ENCODE measurements at places on chromosomes 2 and 18.

GRCh38 chr2:90645-91312, 44.5 kb upstream of the FAM110C start:
- DNase-seq: no peak

- DNase-seq: no peak
Measured at GRCh38 chr2:195570329-195570728, 86.7 kb upstream of the SLC39A10 start.

DNA sequence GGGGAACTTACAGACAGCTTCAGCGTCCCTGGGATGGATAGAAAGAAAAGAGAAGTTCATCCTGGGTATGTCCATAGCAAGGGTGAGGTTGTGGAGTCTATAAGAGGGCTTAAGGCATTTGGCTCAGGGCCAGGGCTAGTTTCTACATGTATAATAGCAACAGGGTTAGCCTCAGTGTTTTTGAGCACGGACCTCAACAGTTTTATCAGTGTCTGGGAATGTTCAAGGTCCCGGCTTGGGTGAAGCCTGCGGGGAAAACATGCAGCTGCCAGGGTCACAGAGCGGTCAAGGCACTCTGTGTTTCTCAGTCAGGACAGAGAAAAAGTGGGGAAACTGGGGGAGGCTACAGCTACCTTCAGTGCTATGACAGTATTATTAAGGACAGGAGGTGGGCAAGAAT, 427.7 kb upstream of the HS6ST1 start:
- DNase-seq: no peak

- no peak for DNase-seq
Measured at GRCh38 chr18:45562567-45563479, 52.5 kb upstream of the SLC14A2 start.

DNA sequence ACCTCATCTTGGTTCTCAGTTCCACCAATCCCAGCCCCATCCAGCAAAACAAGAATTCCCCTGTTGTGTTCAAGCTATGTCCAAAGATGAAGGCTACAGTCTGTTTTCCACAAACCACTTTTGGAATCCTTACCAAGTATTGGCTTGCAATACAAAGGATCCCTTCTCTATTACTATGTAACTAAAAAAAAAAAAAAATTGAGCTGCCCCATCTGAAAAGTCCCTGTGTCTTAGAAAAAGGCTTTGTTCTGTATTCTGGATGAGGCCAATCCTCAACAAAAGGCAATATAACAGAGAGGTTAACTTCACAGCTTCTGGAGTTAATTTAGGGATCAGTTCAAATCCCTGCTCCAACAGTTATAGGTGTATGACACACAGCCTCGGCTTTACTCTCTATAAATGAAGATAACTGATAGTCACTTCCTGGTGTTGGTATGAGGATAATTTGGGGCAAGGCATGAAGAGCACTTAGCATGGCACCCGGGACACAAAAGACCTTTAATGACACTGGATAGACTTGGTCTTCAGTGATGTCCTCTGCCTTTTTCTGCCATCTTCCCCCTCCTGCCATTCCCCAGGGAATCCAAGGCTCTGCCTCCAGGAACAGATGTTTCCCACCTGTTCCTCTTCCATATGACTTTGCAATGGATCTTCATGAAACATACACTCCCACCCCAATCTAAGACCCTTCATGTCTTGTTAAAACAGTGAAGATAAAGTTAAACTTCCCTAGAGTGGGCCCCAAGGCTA, 61.2 kb upstream of the ATL2 start:
- no peak for DNase-seq

GRCh38 chr2:134550566-134551164, 168.1 kb downstream of the TMEM163 start:
- no peak for DNase-seq

GRCh38 chr18:58616446-58616845, 12.4 kb downstream of the ALPK2 start:
- DNase-seq: no peak

- DNase-seq: no peak
Measured at GRCh38 chr18:69691008-69691760, 256.5 kb downstream of the CD226 start.

GRCh38 chr2:145655165-145655765, 1135.3 kb upstream of the ZEB2 start:
- no peak for DNase-seq

DNA sequence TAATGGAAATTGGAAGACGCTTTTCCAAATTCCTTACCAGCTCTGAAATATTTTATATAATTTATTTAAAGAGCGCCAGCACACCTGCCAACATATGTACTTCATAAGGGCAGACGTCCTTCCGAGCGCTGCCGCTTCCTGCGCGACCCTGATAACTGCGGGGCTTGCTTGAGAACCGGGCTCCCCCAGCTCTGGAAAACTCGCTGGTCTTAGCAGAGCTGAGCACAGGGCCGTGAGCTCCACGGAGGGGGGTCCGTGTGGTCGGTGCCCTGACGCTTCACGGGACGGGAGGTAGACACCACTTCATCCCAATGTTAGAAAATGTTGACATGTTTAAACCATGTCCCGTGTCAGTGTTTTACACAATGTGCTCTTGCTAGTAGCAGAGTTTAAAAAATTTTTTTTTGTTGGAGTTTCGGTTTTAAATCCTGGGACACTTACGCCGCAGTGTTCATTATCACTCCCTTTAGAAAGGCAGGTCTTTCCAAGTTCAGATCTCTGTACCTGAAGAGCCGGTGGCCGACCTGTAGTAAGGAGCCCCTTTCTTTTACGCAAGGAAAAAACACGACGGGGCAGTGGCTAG, 1.6 kb downstream of the NFATC1 start:
- DNase-seq: no peak
